ENCODE measurements at places on chromosomes 2 and 18. TPM values are rescaled to one million over a fixed set of nuclear protein-coding genes. Genes with fewer than 3 reads are reported as not detected.

- DNase-seq: no peak
Measured at GRCh38 chr2:42147641-42148274, 21.4 kb upstream of the EML4 start.

- no peak for DNase-seq
Measured at GRCh38 chr2:6337472-6337820, 528.3 kb downstream of the CMPK2 start.

The CFC1 gene
- 0.69 TPM for total RNA-seq

GRCh38 chr2:44740678-44741077 is 200.8 kb upstream of the SIX3 start:
- DNase-seq: no peak

Measured in mucosa of descending colon (tissue), 3 donors.